ENCODE measurements at places on chromosomes 13 and 19.

DNA sequence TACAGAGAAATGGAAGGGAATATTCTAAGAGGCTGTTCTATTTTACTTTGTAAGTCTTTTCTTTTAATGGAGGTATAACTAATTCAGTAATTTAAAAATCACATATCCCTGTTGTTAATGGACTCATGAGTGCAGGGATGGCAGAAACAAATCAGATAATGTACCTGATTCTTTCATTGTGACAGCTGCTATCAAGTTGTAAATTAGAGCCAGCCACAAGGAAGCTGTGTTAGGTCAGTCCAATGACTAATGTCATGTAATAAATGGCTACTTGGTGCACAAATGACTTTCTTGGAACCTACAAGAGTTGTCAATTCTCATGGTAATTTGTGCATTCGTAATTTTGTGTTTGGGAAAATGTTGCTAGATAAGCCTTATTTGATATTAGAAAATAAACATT is 446.4 kb downstream of the DCT start:
- DNase-seq = no peak

DNA sequence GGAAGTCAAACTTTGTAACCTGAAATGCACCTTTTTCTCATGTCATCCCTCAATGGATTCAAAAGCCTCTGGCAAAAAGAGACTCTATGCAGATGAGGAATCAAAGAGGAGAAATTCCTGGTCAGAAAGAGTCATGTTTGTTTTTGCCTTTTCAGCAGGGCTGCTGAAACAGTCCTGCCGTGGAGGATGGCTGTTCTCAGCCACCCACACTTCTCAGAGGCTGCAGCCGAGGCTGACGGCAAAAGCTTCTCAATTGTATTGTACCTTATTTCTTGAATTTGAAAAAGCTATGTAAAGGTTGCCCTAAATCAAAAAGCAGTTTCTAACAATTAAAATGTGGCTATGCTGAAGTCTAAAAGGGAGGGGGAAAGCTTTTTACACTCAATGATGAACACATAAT is 385.3 kb downstream of the KCTD12 start:
- DNase-seq = no peak

DNA sequence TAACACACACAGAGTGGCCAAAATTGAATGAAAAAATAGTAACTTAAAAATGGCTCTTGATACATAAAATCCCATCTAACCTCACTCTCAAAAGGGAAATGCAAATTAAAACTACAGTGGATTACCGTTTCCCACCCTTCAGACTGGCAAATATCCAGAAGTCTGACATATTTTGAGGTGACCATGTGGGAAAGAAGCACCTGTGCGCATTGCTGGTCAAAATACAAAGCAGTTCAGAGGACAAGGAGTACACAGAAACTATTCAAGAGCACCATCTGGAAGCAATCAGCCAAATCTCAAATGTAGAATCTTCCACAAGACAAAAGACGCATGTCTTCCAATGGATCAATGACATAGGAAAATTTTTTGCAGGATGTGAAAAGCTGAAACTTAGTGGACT is 23.2 kb downstream of the NALCN start:
- no peak for DNase-seq

DNA sequence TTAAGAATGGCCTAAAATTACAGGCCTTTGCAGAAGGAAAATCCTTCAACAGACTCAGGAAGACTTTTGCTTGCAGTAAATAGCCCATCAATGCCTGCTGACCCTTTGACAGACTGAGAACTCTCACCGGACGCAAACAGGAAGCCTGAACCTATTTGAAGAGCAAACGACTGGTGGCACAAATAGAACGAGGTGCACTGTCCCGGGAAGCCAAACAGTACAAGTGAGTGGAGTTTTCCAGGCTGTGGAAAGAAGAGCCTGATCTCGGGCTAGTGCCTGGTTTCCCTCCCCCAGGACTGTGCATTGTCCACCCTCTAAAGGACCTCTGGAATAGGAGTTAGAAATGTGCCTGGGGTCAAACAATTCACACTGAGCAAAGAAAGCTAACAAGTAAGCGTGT is 165.5 kb downstream of the FGF14 start:
- DNase-seq = no peak

DNA sequence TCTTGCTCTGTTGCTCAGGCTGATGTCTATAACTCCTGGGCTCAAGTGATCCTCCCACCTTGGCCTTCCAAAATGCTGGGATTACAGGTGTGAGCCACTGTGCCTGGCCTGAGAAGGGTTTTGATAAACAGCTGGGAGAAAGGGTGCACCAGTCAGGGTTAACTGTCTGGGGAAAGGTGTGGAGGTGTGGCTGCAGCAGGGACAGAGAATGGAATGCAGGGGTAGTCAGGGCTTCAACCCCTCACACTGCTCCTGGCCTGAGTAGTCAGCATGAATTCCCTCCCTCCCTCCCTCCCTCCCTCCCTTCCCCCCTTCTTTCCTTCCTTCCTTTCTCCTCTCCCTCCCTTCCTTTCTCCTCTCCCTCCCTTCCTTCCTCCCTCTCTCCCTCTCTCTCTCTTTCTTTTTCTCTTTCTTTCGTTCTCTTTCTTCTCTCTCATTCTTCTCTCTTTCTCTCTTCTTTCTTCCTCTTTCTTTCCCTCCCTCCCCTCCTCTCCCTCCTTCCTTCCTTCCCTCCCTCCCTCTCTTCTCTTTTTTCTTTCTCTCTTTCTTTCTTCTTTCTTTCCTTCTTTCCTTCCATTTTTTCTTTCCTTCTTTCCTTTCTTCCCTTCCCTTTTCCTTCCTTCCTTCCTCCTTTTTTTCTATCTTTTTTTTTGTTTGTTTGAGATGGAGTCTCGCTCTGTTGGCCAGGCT is 16.0 kb downstream of the MYO1F start:
- no peak for DNase-seq

- peak; percentile 80 for DNase-seq
Measured at GRCh38 chr19:46529622-46530451, 34.2 kb upstream of the PNMA8B start.

- no peak for DNase-seq
Measured at GRCh38 chr13:30509254-30510050, 43.7 kb upstream of the HMGB1 start.

GRCh38 chr19:17778251-17778967 is 16.5 kb upstream of the B3GNT3 start:
- DNase-seq = peak; percentile 49

- no peak for DNase-seq
Measured at GRCh38 chr19:39203372-39204341, at the start of gene SYCN. SYCN (minus strand) TSS chr19:39204263; CDS start chr19:39204254, 9 bp downstream.

DNA sequence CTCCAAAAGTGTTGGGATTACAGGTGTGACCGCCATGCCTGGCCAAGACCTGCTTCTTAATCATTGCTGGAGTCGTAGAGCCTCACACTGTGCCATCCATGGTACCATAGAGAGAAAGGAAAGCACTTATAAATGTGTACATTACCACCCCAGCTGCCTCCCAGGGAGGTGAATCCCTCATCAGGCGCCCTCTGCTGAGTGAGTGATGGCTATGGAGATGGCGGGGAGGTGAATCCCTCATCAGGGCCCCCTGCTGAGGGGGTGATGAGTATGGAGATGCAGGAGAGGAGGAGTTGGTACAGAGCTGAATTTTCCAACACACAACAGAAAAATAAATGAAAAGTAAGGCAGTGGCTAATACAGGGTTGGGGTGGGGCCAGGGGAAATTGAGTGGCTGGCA is 263.4 kb downstream of the UQCRFS1 start:
- DNase-seq = no peak

DNA sequence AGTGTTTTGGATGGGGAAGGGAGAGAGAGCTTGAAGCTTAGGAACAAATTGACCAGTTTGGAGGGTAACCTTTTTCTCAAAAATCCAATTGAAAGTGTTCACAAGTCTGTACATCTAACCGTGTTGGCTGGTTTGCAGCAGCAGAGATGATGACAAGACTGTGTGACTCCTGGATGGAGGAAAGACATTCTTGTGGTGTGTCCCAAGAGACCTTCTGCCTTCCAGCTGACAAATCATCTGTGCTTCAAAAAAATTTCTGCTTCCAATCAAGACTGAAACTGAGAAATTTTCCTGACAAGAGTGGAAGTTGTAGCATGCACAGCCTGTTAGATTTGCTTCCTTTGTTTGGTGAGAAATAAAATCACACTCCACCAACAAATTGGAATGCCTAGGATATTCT is 56.2 kb downstream of the LACC1 start:
- no peak for DNase-seq

GRCh38 chr19:1122972-1123363 is 19.2 kb downstream of the GPX4 start:
- DNase-seq = peak; percentile 59

GRCh38 chr19:27795369-27795768 is 1417.6 kb downstream of the UQCRFS1 start:
- DNase-seq = no peak

- no peak for DNase-seq
Measured at GRCh38 chr13:105925496-105925895, 610.0 kb downstream of the EFNB2 start.

- no peak for DNase-seq
Measured at GRCh38 chr19:32189956-32190706, 155.3 kb upstream of the ZNF507 start.

DNA sequence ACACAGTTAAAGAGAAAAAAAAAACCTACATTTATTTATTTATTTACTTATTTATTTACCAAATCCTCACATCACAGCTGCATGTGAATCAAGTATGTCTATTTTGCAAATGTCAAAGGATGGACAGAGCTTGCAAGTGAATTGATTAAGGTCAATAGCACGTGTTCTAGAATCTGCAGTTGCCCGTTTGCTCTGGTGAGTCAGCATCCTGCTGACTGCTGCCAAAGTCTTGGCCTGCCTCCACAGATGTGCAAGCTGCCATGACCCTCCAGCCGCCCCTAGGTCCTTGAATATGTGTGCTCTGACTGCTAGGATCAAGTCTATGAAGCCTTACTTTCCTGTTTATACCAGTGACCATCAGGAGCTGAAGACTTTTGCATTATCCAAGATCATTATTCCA is 320.6 kb downstream of the GPC5 start:
- DNase-seq = no peak

- peak; percentile 28 for DNase-seq
Measured at GRCh38 chr19:14473073-14473977, 1.8 kb downstream of the PTGER1 start.

- DNase-seq = no peak
Measured at GRCh38 chr13:45356966-45357672, 16.1 kb upstream of the TPT1 start.

DNA sequence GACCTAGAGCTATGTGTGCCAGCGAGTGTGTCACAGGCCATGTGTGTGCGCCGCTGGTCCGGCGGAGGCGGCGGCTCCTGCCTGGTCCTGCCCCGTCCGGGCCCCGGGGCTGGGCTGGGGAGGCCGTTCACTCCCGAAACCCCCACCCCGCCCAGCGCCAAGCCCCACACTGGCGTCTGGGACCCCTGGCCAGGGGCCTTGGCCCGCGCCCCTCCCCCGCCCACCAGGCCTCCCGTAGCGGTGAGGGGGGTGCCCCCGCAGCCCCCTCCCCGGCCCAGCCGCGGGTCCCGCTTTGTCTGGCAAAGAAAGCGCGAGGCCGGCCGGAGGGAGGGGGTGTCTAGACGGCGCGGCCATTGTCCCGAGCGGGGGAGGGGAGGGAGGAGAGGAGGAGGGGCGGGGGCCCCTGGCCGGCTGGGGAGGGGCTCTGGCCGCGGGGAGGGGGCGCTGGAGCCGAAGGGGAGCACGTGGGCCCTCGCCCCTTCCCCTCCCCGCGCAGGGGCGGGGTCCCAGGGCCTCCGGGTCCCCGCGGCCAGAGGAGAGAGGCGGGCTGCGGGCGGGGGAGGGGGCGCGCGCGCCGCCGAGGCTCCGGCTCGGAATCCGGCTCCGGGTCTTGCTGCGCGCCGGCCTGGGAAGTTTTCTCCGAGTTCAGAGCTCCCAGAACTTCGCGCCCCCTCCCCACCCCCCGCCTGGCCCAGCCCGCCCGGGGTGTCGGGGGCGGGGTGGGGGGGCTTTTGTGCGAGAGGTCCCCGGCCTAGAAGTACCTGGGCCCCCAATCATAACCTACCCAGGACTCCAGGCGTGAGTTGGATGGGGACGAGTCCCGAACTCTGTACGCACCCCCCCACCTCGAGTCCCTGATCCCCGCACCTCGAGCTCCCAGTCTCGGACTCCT is 888 bp downstream of the NOTCH3 start:
- DNase-seq = no peak

DNA sequence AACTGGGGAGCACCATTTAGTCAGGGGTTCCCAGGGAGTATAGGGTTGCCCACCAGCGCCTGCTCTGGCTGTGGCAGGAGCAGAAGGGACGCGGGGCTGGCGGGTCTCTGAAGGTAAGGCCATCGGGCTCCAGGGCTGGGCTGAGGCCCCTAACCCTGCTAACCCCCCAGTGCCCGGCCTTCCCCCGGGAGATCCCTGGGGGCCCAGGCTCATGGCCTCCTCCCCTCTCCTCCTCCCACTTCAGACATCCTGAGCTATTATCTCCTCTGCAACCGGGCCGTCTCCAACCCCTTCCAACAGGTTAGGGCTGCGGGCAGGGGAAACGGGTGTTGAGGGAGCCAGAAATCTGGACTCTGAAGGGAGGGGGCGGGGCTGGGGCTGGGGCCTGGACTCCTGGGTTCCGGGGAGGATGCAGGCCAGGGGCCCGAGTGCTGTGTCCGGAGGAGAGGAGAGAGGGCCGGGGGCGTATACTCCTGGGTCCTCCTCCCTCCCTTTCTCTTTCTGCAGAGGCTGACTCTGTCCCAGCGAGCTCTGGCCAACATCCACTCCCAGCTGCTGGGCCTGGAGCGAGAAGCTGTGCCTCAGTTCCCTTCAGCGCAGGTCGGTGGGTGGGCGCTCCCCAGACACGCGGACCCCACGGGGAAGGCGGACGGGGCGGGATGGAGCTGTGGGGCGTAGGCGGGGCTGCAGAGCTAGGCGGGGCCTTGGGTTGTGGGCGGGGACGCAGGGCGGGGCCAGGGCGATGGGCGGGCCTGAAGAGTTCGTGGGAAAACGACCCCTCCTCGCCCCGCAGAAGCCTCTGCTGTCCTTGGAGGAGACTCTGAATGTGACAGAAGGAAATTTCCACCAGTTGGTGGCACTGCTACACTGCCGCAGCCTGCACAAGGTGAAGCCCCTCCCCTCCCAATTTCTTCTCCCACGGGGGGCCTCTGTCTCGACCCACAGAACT is 15.3 kb downstream of the TTYH1 start:
- DNase-seq = peak; percentile 69

GRCh38 chr19:14544047-14544446 is 14.7 kb downstream of the TECR start:
- no peak for DNase-seq

DNA sequence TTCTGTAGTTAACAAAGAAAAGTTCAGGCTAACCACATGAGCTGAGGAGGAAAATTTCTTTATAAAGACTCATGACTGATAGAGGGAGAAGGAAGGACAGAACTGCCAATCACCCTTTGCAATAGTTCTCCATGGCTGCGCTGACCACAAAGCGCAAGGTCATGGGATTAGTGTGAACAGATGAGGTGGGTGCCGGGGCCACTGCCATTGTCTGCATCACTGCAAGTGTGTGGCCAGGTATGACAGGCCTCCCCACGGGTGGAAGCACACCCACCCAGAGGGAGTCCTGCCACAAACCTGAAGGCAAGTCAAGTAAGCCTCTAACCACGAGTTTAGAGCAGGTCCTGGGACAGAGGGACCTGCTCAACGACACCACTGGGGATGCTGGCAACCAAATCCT is 128.1 kb downstream of the TUBA3C start:
- no peak for DNase-seq
